NCI-H69 (cell line): ENCODE measurements at places on chromosomes 12 and 14.

- no peak for DNase-seq
Observed at GRCh38 chr14:52545584-52546317, 6.6 kb downstream of the TXNDC16 start.

DNA sequence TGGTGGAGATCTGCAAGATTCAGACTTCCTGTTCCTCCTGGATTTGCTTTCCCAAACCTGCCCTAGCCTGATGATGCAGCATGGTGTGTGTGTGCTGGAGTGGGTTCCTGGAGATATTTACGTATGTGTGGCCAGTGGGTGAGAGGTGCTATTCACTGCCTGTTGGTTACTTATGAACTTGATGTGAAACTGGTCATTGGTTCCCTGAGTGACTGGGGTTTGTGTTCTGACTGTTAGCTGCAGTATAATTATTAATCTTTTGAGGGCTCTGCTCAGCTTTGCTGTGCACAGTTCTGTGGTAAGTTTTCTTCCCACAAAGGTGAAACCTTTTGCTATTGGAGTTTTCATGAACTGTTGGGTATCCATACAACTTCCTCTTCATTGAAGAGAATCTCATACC is 541.8 kb upstream of the FBXO33 start:
- DNase-seq = no peak

DNA sequence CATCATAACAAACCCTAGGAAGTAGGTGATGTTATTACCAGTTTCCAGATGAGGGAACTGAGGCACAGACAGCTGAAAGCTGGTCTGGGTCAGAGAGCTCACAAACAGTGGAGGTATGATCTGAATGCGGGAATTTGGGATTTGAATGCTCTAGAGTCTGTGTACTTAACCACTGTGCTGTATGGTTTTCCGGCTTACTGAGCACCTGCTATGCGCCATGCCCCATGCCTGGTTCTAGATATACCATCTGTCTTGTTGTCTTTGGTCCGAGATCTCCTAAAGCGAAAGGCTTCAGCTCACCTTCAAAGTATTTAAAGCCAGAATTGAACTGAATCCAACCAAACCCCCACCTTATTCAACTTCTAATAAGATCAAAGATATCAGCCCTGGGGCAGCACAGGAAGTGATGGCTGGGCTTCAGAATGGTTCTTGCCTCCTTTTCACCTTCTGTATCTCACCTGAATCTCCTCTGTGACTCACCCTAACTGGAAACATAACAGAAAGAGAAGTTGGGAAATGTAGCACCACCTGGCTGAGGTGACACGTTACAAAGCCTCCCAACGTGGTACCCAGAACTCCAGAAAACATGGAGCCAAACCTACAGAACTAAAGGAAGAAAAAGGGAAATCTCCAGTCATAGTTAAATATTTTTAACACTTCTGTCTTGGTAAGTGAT is 54.3 kb downstream of the PRMT8 start:
- DNase-seq = no peak

GRCh38 chr14:71591231-71591630 is 341.0 kb upstream of the RGS6 start:
- no peak for DNase-seq

- DNase-seq = no peak
Observed at GRCh38 chr12:53480491-53481442, 18.5 kb downstream of the MAP3K12 start.
